Activated CD8-positive, alpha-beta memory T cell treated with anti-CD3 and anti-CD28 coated beads for 36 hours (primary cell): ENCODE measurements at places on chromosomes 3 and 15. TPM values are rescaled to one million over a fixed set of nuclear protein-coding genes. Genes with fewer than 3 reads are reported as not detected.

NUP210 gene
- 159 TPM for total RNA-seq

C15orf39 gene
- 35.1 TPM for total RNA-seq

CYP11A1 gene
- 0.13 TPM for total RNA-seq

AGBL1 gene
- not detected for total RNA-seq

SST gene
- total RNA-seq: not detected

TF gene
- 0.17 TPM for total RNA-seq

ITIH4 gene
- total RNA-seq: 10.1 TPM

GPR160 gene
- total RNA-seq: 4.2 TPM

CDHR4 gene
- total RNA-seq: not detected

GOLGA6D gene
- not detected for total RNA-seq
